ENCODE measurements at places on chromosomes 4 and X. TPM values are rescaled to one million over a fixed set of nuclear protein-coding genes. Genes with fewer than 3 reads are reported as not detected.

DNA sequence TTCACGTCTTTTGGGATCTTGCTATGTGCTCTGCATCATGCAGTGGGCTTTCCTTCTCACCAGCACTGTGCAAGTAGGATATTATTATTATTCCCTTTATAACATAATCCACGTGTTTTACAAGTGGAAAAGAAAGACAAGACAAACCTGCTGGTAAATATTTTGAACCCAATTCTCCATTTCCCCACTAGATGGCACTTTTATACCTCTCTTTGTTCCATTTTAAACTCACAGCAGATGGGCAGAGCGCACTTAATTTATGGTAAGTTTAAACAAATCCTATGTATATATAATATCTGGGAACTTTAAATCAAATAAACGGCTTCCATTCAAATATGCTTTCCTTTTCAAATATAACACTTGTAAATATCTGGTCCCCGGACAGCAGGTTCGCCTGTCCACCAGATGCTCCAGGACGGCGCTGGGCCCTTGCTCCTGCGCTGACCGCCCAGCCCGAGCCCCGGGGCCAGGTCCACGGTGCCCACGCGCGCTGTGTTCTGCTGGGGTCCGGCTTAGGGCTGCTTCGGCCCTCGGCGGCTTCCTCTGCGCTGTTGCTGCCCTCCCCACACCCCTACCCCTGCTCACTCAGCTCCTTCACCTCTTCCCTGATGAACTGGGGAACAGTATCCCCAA, 31.1 kb downstream of the F11 start:
- DNase-seq, result peak; percentile 19

PRRG3 gene
- total RNA-seq, result not detected

GRCh38 chr4:182583703-182584415, 333.3 kb downstream of the DCTD start:
- DNase-seq, result no peak

GPM6B gene
- total RNA-seq, result not detected

VSIG4 gene
- total RNA-seq, result not detected

- no peak for DNase-seq
These were observed 74.5 kb downstream of the GEMIN8 start for GRCh38 chrX:13955095-13955647.

DNA sequence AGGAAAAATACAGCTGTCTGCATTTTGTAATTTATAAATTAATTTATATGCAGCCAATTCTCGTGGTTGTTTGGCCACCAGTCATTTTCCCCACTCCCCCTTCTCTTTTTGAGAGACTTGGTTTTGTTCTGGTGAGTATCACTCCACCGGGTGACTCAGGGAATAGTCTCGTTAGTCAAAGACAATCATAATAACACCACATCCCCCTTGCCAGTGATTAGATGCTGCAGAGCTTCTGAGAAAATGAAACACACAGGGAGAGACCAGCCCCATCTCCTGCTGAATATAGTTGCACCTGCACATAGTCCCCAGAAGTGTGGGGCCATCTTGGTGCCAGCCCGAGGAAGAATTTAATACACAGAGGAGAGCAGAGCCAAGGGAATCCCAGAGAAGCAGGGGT, 8.0 kb upstream of the FNIP2 start:
- no peak for DNase-seq

DNA sequence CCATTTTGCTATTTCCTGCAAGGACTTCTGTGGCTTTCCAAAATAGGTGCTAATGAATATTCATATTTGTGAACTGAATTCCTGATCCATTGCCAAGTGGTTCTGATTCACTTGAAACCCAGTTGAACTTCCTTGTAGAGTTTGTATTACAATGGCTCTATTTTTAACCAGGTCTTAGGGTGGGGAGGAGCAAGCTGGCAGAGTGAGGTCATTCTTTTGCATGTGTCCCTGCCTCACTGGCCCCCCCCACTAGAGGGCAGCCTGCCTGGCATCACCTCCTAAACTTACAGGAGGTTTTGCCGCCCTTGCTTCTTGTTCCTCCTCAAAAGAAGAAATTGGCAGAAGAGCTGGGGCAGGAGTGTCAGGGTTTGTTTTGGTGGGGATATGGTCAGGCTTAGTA, 10.5 kb downstream of the PTTG2 start:
- peak; percentile 26 for DNase-seq

TMEM47 gene
- total RNA-seq, result not detected

DNA sequence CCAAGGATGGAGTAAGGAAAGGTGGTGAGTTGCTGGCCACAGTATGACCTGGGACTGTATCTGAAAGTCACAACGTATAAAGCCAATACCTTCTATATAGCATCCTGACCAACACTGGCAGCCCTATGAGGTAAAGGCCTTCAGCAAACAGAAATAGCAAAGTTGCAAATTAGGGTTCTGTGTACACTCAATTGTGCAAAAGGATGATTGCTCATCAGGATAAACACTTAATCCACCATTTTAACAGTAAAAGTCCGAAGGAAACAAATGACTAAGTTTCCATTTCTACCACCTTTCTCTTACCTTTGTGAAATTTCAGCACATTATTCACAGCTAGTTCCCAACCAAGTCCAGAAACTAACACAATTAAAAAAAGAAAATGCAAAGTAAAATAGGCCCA, 1.4 kb upstream of the FNIP2 start:
- no peak for DNase-seq

GLUD2 gene
- 0.28 TPM for total RNA-seq

- DNase-seq, result no peak
These were observed 197.2 kb downstream of the GRXCR1 start for GRCh38 chr4:43089730-43090129.

CT45A1 gene
- not detected for total RNA-seq

TCP11X2 gene
- not detected for total RNA-seq

TMPRSS11E gene
- total RNA-seq, result not detected
